ENCODE measurements at places on chromosomes 7 and 10.

GRCh38 chr7:127654404-127655394 lies 2.7 kb downstream of the SND1 start:
- no peak for DNase-seq

DNA sequence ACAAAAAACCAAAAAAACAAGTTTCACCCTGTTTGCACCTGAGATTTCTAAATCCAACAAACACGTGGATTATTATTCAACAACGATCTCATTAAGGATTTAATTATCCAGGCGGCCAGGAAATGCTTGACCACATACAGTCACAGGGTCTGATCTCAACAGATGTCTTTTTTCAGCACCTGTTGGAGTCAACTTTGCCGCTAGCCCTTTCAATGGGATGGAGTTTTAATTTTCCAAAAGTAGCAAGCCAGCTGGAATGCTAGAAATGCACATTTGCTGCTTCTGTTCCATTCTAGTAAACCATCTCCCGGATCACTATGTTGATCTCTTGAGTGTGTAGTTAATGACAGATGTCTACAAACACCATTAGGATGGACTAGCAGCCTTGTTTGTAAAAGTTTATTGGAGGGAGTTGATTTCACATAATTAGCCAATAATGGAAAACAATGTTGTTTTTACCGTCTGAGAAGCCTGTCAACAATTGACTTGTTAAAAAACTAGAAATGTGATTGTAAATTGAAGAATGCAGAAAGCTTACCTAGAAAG lies 64.2 kb upstream of the DKK1 start:
- no peak for DNase-seq

- DNase-seq, result peak; percentile 39
Measured at GRCh38 chr10:30437031-30437841, 3.3 kb downstream of the MAP3K8 start.

DNA sequence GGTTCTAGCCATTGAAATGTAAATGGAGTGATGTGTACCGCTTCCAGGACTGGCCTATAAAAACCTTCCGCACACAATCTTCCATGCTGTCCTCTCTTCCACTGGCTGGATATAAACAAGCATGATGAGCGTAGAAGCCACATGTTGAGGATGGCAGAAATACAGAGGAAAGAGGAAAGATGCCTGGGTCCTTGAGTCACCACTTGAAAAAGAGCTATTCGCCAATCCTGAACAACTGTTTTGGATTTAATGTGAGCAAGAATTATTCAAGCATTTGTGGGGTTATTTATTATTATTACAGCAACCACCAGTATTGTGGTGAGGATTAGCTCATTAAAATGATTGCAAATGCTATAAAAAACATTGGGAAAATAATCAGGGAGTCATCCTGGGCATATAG lies 45.8 kb upstream of the PLXNA4 start:
- no peak for DNase-seq

DNA sequence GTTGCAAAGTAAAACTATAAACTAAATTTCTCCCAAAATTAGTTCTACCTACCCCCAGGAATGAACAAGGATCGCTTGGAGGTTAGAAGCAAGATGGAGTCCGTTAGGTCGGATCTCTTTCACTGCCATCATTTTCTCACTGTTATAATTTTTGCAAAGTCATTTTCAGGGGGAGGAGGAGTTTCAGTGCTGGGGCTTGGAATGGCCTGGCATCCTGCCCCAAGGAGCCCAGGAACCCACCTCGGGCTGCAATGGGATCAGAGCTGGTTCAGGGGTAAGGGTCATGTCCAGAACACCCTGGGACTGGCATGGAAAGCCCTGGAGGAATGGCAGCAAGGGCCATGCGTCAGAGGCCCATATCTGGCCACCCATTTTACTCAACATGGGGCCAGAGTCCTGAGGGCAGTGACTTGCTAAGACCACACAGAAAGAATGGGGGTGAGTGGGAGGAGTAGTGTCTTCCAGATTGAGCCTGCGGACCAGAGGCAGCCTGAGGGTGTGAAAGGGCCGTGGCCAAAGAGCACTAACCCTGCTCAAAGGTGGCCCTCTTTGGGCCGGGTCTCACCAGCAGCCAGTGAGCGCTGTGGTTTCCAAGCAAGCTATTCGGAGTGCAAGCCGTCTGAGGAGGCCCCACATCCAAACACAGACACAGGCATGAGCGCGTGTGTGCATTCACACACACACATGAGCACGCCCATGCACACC lies 31.8 kb downstream of the GPRIN2 start:
- no peak for DNase-seq

DNA sequence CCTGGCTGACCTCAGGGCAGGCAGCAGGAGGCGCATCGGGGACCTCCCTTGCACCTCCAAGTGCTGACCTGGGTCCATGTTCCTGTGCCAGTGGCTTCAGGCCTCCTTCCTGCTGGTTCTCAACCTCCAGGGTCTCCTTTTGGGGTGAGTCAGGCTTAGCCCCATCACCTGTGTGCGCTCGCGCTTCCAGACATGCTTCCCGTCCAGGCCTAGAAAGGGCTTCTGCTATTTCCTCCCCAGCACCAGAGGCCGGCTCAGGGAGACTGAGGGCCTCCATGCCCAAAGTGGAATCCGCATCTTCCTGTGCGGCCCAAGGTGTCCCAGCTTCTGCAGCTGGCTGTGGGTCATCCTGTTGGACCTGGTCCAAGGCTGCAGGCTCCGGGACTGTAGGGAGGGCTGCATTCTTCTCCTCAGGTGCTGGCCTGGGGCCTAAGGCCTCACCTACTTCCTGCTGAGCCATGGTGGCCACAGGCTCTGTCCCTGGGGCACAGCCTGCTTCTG lies 5.9 kb downstream of the NACAD start:
- DNase-seq, result no peak

- no peak for DNase-seq
Measured at GRCh38 chr10:4635388-4635787, 190.6 kb upstream of the AKR1E2 start.

DNA sequence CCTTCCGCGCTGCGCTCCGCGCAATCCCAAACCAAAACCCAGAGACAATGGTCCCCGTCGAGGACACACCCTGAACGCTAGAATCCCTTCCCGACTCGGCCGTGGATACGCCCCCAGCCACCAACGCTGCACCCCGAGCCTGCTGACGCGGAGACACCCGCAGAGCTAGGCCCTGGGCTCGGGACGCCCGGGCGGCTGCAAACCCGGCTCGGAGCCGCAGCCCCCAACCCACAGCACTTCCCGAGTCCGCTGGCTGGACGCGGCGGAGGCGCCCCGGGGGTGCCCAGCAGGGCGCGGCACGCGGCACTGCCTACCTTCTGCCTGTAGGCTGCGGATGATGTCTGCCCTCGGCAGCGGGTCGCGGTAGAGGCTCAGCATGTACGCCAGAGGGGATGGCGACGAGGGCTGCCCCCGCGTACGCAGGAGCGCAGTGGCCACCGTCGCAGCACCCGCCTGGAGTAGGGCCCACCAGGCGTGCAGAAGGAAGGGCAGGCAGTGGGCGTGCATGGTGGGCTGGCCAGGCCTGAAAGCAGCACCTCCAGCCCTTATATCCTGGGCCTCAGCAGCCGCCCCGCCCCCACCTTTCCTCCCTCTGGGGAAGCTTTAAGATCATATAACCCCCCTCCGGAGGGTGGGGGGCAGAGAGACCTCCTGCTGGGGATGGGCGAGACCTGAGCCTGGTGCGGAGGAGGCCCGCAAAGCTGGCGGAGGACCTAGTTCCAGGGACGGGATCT lies at the start of gene NODAL:
TSS of gene NODAL (minus strand) at position 521 of the 734 bp plus-strand sequence. CDS start at position 507, 14 bp downstream.
- DNase-seq, result no peak

GRCh38 chr7:2445898-2446555 lies 30.2 kb downstream of the GRIFIN start:
- DNase-seq, result no peak

DNA sequence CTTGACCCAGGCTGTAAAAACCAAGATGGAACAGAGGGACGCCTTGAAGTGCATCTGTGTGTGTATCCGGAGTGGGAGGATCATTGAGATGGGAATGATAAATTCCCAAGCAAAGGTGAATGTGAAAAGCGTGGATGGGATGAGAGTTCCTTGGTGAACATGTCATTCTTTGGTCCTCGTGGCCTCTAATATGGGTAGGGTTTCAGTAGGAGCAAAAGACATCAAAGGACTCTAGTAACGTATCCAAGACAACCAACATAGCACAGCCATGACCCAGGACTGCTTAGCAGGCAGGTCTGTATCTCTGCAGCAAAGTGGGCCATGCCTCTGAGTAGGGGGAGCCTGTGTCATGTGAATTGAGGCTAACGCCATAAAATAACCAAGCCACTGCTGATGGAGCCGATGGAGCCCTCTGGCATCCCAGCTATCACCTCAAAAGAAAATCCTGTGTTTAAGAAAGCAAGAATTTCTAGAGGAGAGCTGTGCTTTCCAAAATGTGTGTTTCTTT lies 98.6 kb downstream of the CCDC3 start:
- DNase-seq, result no peak

DNA sequence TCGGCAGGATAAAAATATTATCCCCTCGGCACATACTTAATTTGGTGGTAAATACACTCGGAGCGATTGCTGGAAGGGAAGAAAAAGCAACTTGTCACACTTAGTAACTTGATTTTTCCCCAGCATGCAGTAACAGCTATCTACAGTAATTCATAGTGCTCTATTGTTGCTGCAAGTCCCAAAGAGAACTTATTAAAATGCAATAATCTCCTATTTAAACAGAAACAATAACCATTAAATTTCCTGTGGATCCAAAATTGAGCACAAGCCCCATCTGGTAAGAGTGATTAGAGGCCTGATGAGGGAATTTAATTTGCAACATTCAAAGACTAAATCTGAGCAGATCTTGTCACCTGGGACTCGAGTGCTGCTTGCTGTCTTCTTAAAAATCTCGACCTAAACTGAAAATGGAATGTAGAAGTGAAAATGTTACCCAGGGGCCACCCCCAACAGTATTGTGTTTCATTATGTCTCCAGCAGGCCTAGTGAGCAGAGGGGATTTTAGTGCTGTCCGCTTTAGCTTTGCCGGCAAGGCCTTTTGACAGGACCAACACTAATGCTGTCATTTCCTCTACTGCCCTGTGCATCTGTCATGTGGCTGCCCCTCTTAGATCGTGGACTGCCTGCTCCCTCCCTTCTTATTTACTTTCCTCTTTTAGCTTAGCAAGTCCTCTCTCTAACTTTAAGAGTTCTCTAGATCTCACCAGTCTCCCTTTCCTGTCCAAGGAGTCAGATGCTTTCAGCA lies 639.7 kb downstream of the AUTS2 start:
- DNase-seq, result no peak

DNA sequence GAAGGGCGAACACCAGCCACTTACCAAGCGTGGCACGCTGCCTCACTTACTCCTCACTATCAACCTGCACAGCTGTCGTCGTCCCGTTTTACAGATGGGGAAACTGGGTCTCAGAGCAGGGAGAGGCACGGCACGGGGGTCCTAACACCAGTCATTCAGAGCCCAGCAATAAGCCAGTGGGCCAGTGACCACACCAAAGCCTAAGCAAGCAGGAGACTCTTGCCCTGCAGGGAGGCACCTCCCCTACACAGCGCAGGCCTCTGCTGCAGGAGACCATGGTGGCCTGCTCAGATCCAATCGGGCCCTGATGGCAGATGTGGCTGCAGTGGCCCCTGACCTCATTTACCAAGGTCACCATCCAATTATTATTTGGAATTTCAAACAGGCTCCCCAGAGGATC lies 4.8 kb downstream of the SLIT1 start:
- DNase-seq, result no peak

DNA sequence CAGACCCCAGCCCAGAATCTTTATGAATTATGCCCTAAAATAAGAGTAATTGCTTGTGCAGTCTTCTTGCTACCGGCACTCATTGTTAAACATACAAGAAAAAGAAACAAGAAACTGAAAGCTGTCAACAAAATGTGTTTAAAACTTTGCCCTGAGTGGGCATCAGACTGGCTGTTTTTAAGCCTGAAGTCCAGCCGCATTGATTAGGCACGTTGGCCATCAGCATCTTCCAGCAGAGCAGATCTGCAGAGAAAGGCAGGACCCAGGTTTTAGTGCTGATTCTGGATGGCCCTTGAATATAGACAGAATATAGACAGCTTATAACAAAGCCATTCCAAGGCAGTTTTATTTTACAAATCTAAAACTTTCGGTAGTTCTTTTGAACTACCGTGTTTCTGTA lies 102.8 kb downstream of the POLL start:
- no peak for DNase-seq

DNA sequence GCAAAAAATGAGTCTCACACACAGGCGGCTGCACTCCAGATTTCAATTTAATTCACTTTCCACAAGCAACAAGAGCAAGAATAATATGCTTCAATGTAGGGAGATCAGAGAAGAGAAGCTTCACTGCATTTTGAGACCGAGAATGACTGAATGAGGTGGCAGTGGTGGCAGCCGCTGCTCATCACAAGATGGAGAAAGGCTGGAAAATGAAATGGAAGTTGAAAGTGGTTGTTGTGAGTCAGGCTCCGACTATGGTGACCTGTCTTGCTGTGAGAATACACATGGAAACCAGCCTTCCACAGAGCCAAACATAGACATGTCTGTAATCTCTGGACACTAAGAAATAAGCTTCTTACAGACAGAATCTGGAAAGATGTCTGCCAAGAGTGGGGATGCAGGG lies 499.6 kb upstream of the LRRN3 start:
- DNase-seq, result no peak

- DNase-seq, result no peak
Measured at GRCh38 chr10:27747096-27747451, 1.5 kb upstream of the MKX start.

GRCh38 chr10:3476640-3477448 lies 304.3 kb upstream of the PITRM1 start:
- DNase-seq, result no peak

GRCh38 chr10:64014281-64014680 lies 493.1 kb downstream of the REEP3 start:
- no peak for DNase-seq

DNA sequence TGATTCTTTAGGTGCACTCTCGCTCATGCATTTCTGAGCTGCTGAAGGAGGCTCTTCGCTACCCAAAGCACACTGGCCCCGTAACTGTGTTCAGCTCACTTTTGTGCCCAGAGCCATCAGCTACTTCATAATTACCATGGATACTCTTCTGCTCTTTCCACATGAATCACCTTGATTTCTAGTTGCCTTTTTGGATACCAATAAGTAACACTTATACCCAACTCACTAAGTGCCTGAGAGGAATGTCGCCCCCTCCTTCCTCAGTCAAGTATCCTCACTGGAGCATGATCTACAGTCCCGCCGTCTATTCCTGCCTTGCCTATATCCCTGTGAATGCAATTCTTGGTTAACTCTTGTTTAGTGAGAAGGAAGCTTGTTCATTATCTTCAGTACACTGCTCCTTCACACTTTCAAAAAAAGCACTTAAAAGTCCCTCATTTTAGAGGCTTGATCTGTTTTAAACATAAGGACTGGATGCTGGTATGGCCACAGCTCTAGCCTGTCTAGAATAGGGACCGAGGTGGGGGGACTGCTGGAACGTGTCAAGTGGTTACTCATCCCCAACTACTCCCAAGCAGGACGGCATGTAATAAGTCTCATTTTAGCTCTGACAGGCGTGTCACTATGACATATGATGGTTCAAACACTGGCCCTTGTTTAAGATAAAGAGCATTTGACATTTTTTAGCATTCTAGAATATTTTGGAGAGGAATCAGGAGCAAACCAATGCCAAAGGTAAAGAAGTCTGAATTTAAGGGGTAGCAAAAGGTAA lies 23.7 kb downstream of the SVIL start:
- DNase-seq, result no peak

Data from stimulated activated CD4-positive, alpha-beta T cell treated with anti-CD3 and anti-CD28 coated beads, Interleukin-15, amount 100 ng/mL, for 48 hours (primary cell).